ENCODE measurements at places on chromosomes 13 and 19.

- DNase-seq: no peak
Observed at GRCh38 chr13:91181892-91182291, 165.6 kb upstream of the MIR17HG start.

GRCh38 chr13:111177081-111177711 is 62.1 kb downstream of the ARHGEF7 start:
- peak; percentile 36 for DNase-seq

- no peak for DNase-seq
Observed at GRCh38 chr19:14515501-14516047, 2.6 kb downstream of the DNAJB1 start.

- no peak for DNase-seq
Observed at GRCh38 chr19:7130043-7130442, 60.5 kb downstream of the ZNF557 start.

DNA sequence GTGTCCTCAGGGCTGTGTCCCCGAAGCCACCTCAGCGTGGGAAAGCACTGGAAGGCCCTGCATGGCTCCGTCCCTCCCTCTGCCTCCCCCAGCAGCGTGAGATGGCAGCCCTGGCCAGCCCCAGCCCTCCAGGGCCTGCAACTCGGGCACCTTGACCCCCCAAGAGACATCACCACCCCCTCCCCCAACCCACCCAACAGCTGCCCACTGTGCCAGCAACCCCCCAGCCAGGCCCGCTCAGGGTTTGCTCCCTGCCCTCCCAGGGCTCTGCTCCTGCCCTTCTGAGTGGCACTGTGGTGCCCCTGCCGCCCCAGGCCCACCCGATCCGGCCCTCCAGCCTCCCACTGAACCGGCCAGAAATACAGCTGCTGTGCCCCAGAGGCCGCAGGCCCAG is 1.5 kb upstream of the ASPDH start:
- no peak for DNase-seq

- DNase-seq: no peak
Observed at GRCh38 chr13:95226476-95226875, 74.8 kb downstream of the ABCC4 start.

- DNase-seq: no peak
Observed at GRCh38 chr19:17092696-17093095, 17.1 kb downstream of the MYO9B start.

DNA sequence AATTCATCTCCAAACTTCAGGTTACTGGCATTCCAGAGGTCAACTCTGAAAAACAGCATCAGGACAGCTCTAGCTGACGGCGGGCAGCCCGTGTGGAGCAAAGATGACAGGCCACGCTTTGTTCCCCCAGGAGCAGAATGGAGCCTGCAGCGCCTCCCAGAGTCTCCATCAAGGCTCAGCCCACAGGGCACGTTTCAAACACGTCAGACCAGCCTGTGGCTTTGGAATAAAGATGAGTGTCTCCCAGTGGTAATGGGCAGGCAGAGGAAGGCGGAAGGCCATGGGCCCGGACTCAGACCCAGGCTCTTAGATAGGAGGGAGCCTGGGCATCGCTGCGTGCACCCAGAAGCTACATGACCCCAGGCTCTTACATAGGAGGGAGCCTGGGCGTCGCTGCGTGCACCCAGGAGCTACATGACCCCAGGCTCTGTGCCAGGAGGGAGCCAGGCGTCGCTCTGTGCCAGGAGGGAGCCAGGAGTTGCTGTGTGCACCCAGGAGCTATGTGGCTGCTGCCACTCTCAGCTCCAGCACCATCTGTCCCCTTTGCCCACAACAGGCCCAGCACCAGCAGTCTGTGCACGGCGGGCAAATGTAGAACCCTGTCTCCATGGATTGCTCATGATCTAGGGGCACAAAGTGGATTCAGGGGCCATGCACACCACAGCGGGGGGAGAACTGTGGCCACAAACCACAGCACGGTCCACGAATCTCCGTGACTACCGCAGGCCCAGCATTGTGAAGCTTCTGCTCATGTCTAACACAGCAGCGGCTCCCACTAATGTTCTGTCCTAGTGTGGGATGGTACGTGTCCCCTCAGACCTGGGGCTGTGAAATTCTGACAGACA is 47.8 kb upstream of the C13orf46 start:
- DNase-seq: no peak

- peak; percentile 13 for DNase-seq
Observed at GRCh38 chr13:41271456-41272285, 8.3 kb upstream of the MTRF1 start.

GRCh38 chr13:99955747-99956472 is 15.7 kb downstream of the ZIC5 start:
- no peak for DNase-seq

DNA sequence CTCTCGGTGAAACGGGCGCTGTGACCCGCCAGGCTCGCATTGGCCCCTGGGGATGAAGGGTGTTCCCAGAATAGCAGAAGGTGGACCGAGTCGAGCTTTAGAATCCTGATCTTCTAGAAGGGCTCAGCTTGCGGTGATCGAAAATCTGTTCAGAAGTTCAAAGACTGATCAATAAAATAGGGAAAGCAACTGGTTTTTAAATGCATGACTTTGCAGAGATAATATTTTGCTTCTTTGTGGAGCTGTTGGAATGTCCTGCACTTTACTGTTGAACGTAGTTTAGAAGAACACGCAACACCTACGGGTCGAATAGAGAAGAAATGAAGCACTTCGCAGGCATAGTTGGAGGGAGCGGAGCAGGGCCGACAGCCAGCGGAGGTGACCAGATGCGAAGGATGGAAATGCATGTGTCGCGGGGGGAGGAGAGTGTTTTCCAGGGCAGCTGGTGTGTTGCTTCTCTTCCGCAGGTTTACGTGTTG is 766 bp downstream of the CEBPG start:
- peak; percentile 21 for DNase-seq

DNA sequence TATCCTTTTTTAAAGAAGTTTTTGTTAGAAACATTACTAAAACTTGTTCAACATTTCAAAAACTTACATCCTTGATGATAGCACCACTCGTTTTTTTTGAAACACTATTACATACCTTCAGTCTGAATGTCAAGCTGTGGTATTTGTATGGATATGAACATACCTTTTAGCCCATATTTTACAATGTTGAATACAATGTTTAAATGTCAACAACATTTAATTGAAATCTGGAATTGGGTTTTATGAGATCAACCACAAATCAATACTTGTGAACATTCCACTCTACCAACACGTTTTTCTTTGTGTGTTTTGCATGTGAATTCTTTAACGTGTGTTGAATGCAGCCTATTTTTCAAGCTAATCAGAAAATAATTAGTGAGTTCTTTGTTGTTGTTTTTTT is 4.7 kb downstream of the SERP2 start:
- no peak for DNase-seq

- peak; percentile 95 for DNase-seq
Observed at GRCh38 chr19:8005534-8006256, at the start of gene ELAVL1. TSS of gene ELAVL1 (minus strand) at chr19:8005641. CDS start at chr19:7991815, 13,826 bp downstream.

DNA sequence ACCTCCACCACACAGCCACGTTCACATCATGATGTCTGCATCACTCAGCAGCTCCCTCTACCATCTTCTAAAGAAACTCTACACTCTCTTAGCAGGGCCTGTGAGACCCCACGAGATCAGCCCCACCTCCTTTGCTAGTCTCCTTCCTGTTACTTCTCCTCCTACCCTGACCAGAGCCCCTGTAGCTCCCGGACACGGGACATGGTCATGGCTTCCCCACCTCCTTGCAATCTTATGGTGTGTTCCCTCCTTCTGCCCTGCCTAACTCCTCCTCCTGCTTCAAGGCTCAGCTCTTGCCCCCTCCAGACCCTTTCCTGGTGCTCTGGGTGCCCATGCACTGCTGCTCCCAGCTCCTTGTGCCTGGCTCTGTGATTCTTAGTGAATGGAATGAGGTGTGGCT is 8.1 kb upstream of the MRPS31 start:
- DNase-seq: no peak

GRCh38 chr13:98384739-98385138 is 192.2 kb downstream of the STK24 start:
- no peak for DNase-seq

DNA sequence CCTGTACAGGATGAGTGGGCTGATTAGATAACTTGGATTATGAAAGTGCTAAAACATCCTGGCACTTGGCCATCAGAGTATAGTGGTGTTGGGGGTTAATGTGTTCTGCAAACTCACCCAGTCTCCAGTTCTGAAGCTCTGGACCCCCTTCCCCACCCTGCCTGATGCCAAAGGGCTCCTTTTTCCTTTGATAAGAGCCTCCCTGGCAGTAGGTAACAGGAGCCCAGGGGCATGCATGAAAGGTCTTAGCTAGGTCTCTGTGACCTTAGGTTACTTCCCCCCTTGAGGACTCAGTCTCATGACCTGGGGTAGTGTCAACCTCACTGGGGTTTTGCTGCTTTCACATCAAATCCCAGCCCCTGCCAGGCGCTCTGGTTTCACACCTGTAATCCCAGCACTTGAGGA is 2.5 kb downstream of the RPS28 start:
- DNase-seq: no peak

GRCh38 chr13:48600374-48601364 is 53.1 kb upstream of the CYSLTR2 start:
- DNase-seq: no peak

DNA sequence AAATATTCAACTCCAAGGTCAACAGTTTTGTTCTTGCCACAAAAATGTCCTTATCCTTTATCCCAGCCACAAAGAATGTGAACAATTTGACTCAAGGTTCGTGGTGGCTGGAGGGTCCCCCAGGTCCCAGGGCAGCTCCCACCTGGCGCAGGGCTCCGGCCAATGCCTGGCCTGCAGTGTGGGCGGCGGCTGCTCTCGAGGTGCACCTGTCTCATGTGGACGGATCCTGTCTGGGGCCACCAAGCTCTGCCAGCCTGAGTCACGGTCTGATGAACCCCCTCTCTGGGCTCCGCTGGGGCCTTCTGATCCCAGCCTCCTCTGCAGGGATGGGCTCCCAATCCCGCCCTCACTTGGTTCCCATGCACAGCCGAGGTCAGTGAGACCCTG is 49.4 kb downstream of the GAS6 start:
- no peak for DNase-seq

GRCh38 chr19:47778049-47778953 is at the start of gene SELENOW:
TSS of gene SELENOW (plus strand) at chr19:47778703. CDS start at chr19:47778786, 83 bp downstream.
- peak; percentile 86 for DNase-seq

GRCh38 chr19:16386619-16387240 is 62.1 kb downstream of the KLF2 start:
- no peak for DNase-seq

GRCh38 chr13:24042710-24043440 is 117.6 kb upstream of the SPATA13 start:
- DNase-seq: no peak

DNA sequence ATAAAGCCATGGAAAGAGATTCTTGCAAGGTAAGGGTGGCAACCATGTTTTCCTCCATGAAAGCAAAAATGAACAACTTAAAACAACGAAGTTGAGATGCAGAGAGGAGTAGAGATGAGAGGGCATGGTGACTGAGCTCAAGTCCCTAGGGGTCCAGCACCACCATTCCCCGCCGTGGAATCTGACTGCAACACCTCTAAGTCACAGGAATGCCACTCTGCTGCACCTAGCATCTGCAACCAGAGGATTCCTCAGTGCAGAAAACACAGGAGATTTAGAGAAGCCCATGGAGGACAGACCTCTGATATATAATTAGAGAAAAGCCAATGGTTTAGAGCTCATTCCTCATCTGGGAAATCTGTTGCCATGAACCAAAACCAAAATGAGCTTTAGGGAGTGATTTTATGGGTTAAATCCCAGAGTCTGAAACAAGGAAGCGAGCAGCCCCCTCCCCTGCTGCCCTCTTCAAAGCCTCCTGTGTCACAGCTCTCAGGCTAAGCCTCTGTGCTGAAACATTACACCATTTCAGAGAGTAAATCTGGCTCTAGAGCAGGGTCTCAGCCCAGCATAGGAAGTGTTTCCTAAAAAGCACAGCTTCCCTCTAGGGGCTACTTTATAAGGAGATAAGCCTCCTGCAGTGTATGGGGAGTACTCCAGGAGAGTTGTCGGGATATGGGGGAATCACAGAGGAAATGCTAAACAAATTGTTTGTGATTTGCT is 1043.6 kb downstream of the UQCRFS1 start:
- DNase-seq: no peak

DNA sequence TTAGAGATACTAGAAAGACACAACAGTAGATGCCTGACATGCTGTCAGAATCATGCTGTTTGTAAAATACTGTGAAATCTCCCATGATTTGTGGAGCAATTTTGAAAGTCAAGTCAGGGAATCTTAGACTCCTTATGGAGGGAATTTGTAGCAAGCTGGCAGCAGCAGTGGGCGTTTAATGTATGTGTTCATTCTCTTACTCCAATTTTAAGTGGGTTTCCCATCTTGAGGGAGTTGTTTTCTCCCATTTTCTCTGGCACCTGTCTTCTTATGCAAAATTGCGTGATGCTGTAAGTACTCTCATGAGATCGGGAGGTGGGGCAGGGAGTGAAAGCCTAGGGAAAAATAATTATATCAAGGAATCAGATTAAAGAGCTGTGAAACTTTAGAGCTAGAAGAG is 16.0 kb upstream of the GTF2F2 start:
- no peak for DNase-seq

GRCh38 chr13:49216334-49216733 is 3.8 kb upstream of the MLNR start:
- no peak for DNase-seq

GRCh38 chr13:90375851-90376250 is 971.6 kb upstream of the MIR17HG start:
- DNase-seq: no peak

DNA sequence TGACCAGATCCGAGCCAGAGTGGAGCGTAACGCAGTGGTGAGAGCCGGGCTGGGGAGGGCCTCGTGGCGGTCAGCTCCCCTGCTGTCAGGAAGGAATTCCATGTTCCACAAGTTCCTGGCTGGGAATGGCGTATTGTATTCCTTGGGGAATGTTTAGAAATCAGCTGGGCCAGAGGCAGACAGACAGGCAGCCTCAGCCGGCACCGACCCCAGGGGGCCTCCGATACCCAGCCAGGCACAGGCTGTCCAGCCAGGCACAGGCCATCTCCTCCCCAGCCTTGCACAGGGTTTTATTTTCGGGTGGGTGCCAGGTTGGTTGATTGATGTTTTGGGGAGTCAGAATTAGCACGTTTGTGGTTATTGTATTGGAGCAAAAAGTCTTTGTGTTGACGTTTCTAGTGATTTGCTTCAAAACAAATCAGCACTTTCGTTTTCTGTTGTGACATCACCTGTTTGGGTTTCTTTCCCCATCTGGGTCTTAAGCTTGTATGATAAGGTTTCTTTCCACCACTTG is 126.6 kb upstream of the MCF2L start:
- DNase-seq: no peak

- DNase-seq: peak; percentile 81
Observed at GRCh38 chr13:99176309-99177276, 24.1 kb upstream of the UBAC2 start.

DNA sequence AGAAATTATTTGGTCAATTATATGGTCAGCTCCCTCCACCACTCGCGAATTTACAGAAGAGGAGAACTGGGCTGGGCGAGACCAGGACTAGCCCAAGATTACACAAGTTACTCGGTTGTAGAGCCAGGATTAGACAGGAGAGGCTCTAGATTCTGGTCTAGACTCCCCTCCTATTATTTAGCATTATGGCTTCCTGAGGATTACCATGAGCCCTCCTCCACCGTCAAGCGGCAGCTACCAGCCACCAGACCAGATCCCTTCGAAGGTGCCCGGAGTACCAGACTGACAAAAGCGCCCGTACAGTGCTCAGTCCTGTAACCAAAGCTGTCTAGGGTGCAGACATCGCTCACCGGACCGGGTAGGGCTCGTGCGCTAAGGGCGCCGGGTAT is 497 bp upstream of the MLNR start:
- no peak for DNase-seq

- DNase-seq: no peak
Observed at GRCh38 chr13:49953560-49953959, 17.4 kb upstream of the SPRYD7 start.

- DNase-seq: peak; percentile 55
Observed at GRCh38 chr19:7674010-7675005, 2.6 kb upstream of the MCEMP1 start.

- no peak for DNase-seq
Observed at GRCh38 chr19:11651062-11651461, 53.8 kb downstream of the ZNF627 start.
